ENCODE measurements at places on chromosomes 7 and 10.

DNA sequence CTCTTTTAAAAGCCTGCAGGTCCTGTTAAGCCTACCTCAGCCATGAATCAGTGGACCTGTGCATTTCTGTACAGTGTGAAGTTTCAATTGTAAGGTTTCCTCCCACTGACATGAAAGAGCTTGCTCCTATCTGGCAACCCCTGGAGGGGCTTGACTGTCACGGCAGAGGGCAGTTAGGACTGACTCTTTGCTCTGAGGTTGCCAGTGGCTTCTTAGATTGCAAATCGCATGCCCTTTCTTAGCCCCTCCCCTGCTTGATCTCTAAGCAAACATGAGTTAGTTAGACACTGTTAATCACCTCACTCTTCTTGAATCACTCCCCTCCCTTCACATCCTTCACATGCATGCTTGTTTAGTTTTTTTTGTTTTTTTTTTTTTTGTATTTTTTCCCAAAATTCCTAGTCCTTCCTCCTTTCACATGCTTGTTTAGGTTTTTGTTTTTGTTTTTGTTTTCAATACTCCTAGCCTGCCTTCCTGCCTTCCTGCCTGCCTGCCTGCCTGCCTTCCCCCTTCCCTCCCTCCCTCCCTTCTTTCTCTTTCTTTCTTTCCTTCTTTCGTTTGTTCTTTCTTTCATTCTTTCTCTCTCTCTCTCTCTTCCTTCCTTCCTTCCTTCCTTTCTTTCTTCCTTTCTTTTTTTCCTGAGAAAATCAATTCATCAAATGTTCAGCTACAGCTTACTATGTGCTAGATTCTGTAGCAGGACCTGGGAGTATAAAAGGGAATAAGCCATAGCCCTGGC lies 6.0 kb upstream of the HIPK2 start:
- no peak for DNase-seq

GRCh38 chr7:26101361-26102151 lies 50.4 kb upstream of the NFE2L3 start:
- no peak for DNase-seq

GRCh38 chr10:105243381-105243780 lies 602.3 kb downstream of the SORCS3 start:
- no peak for DNase-seq

DNA sequence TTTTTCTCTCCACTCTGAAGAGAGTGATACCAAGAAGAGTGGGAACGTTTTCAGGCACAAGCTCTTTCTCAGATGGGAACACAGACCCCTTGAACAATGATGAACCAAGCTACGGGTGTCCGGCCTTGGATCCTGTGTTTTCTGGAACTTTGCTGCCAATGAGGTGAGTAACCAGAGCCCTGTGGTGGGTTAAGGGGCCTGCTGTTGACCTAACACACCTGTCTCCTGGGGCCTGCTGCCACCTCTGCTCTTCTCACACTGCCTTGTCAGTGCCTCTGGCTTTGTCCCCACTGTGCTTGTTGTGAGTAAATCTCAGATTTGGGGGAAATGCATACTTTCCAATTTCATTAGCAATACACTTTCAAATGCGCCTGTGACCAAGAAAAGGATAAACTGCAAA lies 1.4 kb upstream of the PKD1L1 start:
- DNase-seq = no peak

GRCh38 chr7:3520206-3520605 lies 219.2 kb downstream of the SDK1 start:
- no peak for DNase-seq

DNA sequence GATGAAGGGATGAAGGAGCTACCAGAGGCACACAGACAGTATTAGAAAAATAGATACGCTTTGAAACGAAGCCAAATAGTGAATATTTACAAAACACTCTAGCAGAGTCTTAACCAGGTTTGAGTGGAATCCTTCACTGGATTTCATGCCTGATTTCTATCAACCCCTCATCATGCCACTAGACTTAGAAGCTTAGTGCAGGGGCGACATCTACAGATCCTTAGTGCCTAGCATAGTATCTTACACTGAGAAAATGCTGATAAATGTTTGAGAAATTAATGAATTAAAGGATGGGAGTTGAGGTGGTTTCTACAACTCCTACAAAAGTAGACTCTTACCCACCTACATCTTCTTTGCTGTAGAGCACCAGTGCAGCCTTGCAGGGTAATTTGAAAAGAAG lies 54.7 kb upstream of the CCNJ start:
- DNase-seq = no peak

- no peak for DNase-seq
Measured at GRCh38 chr7:154942691-154943090, 60.2 kb downstream of the PAXIP1 start.

DNA sequence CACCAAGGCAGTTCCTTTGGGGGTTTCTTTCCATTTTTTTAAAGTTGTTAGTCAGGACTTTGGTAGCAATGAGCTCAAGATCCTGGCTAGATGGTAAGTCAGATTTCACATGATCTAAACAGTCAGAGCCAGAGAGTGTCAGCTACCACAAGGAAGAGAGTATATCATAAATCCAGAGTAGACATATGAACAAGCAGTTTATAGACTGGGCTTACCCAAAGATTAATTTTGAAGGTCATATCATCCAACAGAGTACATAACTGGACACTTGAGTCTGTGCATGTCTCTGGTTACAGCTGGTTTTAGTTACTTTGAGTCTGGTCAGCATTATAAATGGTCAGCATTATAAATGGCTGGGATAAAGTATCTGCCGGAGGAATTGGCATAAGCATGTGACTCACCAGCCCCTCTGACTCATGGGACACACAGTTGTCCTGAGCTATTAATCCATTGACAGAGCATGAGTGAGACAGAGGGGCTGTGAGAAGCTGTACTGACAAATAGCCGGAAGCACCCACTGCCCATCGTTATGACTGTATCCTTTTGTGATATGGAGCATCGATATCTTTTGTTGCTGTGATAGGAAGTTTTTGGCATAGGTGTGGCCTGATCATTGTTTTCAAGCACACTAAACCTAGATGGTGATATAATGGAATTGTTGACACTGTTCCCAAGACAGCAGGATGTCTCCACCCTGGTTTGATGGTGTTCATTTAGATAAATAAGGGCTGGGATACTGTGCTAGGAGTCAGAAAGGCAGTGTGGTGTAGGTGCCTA lies 19.3 kb downstream of the PPP1R3C start:
- DNase-seq = no peak

DNA sequence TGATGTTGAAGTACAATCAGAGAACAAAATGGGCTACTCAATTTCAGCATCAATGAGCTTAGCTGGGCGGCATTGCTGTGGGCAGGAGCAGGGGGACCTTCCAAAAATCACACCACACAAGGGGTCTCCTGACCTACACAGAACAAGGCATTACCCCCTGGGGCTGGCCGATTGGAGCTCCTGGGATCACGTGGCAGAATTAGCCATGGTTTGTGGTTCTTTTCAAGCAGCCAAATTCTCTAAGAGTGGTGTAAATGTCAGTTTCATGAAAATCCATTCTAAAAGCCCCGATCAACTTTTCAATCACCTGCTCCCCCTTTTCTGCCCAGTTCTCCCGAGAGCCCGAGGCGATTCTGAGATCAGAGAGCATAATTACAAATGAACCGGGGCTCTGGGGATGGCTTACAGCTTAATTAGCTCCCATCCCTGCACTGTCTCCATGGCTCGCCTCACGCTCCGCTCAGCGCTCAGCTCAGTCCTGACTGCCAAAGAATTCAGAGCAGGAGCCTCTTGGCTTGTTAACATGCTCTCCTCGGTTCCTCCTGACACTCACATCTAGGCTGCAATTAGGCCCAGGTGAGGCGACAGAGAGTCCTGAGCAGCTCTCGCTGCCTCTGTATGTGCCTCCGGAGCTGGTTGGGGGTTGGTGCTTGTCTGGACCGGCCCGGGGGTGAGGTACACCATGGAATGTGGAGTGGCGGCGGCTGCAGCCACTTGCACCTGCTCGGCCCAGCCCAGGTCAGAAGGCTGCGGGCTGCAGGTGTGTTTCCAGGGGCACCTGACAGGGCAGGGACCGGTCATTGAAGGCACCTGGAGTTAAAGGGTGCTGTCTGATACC lies 111.8 kb downstream of the WDR11 start:
- no peak for DNase-seq

- DNase-seq = no peak
Measured at GRCh38 chr7:35848725-35849124, 47.9 kb downstream of the SEPTIN7 start.

DNA sequence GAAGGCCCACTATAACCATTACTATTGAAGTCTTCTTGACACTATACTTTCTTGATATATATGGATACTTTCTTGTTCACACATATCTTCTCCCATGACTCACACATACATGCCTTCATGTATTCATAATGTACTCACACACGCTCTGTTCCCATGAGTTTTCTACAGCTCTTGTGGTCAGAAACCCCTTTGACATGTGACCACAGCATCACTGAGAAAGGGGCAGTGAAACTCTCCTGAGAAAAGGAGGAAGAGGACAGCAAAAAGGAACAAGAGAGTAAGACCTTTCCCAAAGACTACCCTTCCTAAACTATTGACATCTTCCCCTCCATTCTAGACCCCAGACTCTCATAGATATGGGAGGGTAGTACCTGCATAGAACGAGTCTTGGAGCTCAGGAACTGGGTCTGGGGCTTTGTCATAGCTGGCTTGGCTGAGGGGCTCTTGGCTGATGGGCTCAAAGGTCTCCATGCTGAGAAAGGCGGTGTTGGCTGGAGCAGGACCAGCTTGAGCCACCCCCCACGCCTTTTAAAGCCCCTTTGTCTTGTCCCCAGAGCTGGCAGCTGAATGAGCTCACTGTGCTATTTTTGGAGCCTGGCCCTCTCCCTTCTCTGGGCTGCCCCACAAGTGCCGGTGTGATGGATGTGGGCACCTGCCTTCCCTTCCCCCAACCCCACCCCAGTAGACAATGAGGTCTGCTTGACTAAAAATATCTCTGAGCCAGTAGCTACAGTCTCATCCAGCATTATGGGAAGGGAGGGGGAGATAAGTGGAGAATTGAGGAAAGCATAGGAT lies 5.1 kb downstream of the SYNPO2L start:
- DNase-seq = no peak

Data from activated CD8-positive, alpha-beta memory T cell treated with anti-CD3 and anti-CD28 coated beads for 1 hour (primary cell).